ENCODE measurements at places on chromosomes 4 and X. TPM values are rescaled to one million over a fixed set of nuclear protein-coding genes. Genes with fewer than 3 reads are reported as not detected.

GRCh38 chr4:55296096-55296495 is 49.9 kb upstream of the SRD5A3 start:
- DNase-seq: no peak

- DNase-seq: no peak
Measured at GRCh38 chrX:132180929-132181328, 38.3 kb downstream of the RAP2C start.

DNA sequence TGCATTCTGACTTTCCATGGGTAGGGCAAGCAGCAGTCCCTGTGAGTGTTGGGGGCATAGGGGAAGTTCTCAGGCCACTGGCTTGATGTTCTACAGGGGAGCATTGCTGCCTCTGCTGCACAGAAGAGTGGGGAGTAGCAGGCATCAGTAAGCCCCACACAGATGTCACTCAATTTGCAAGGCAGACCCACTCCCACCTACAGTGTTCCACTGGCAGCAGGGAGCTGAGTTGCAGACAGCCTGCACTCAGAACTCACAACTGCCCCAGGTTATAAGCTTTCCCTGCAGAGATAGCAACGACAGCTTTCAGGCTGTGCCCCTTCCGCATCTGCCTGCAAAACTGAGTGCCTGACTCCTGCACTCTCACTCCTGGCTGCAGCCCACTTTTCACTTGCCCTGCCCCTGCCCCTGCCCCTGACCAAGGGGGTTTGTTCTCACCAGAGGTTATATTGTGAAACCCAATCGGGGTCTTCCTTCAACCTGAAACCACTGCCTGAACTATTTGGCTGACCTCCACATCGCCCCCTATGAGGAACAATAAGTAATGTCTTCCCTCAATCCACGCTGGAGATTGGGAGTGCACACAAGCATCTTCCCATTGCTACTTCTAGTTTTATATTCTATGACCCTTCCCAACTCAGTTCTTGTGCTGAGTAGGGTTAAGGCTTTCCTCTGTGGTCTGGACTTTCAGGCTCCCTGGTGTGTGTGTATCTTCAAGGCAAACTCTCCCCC is 227.4 kb upstream of the CXorf51B start:
- DNase-seq: no peak

ADH1C gene
- 0.11 TPM for total RNA-seq

AMER1 gene
- total RNA-seq: 3.8 TPM

Data from activated T-cell treated with anti-CD3 and anti-CD28 coated beads, Interleukin-2, amount 50 U/mL, for 4 hours (primary cell).